ENCODE measurements at places on chromosomes 4 and X. TPM values are rescaled to one million over a fixed set of nuclear protein-coding genes. Genes with fewer than 3 reads are reported as not detected.

PSAPL1 gene
- total RNA-seq: not detected

FREM3 gene
- total RNA-seq: 0.36 TPM

TCEAL2 gene
- 20.5 TPM for total RNA-seq

DNA sequence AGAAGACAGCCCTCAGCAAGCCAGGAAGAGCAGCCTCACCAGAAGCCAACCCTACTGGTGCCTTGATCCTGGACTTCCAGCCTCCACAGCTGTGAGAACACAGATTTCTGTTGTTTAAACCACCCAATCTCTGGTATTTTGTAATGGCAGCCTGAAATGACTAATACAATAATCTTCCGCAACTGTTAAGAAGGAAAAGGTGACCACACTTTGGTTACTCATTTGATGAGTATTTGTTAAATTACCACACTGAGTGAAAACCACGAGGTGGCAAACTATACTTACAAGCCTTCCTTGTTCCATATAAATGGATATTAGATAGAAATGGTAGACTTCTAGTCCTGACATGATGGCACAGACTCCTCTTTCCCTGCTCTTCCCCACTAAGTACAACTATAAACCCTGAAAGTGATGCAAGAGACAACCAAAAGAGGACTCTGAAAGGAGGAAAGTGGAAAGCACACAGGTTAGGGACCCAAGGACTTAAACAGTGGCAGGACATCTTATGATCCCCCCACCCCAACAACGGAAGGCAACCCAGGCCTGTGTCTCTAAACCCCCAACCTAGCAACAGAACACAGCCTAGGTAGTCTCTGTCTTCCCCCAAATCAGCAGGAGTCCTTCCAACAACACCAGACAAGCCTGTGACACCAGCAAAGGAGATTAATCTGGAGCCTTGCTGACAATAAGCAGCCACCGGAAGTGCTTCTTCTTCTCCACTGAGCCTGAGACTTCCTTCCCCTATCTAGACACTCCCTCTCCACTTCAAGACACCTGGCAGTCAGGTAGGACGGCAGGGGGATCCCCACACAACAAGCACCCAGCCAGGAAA is 12.3 kb downstream of the ZNF182 start:
- H3K27ac ChIP-seq: no peak overlapping the region
- H3K4me1 ChIP-seq: no peaks in the 10 kb centered on the region
- no peak overlapping the region for H3K4me3 ChIP-seq

- no peak overlapping the region for H3K4me3 ChIP-seq
- H3K27me3 ChIP-seq: no peaks in the 10 kb centered on the region
- no peak overlapping the region for H3K27ac ChIP-seq
- DNase-seq: no peak
- no peaks in the 10 kb centered on the region for H3K4me1 ChIP-seq
Observed at GRCh38 chr4:127788517-127788916, 6.4 kb downstream of the HSPA4L start.

- H3K4me3 ChIP-seq: no peak overlapping the region
- no peak overlapping the region for H3K27ac ChIP-seq
- H3K27me3 ChIP-seq: no peaks in the 10 kb centered on the region
- no peaks in the 10 kb centered on the region for H3K36me3 ChIP-seq
- no peaks in the 10 kb centered on the region for H3K4me1 ChIP-seq
- DNase-seq: peak; percentile 80
Observed at GRCh38 chr4:791898-792625, 33.9 kb downstream of the CPLX1 start.

GRCh38 chr4:89928838-89929237 is 34.2 kb downstream of the MMRN1 start:
- H3K27ac ChIP-seq: no peak overlapping the region
- H3K36me3 ChIP-seq: no peaks in the 10 kb centered on the region
- H3K4me1 ChIP-seq: no peaks in the 10 kb centered on the region
- no peaks in the 10 kb centered on the region for H3K27me3 ChIP-seq
- no peak overlapping the region for H3K4me3 ChIP-seq

DNA sequence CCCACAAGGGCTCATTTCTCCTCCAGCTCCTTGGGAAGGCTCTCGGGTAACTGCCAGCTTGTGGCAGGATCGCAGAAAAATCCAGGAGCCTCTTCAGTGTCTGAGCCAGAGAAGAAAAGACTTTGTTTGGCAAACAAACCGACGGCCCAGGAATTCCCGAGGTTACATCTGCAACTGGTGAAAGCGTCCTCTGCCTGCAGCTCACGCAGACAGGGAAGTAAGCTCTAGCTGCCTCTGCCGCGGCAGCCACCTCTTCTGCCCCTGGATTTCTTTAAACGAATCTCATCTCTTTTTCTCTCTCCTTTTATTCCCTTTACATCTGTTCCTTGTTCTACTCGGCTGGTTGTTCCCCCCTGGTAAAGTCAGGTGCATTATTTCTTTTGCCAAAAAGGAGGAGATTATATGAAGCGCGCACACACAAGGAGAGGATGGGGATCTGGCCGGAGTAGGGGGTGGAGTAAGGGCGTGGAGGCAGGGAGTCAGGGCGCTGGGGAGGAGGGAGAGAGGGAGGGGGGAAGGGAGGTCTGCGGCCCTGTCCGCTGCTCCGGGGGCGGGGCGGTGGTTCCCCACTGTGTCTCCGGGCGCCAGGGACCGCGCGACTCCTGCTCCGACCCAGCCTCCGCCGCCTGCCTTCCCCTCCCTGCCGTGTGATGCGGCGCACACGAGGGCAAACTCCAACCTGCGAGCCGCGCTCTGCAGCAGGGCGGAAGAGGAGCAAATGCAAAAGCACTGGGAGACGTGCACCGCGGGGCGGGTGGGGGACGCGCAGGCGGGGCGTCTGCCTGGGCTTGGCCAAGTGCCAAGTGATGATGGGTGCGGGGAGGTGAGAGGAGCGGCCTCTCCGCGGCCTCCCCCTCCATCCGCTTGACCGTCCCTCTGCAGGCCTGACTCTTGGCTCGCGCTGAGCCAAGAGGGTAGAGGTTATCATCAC is at the start of gene DCHS2:
Gene DCHS2, minus strand, starts transcription at position 459 of the 931 bp plus-strand sequence. Its CDS starts 444 bp downstream, at position 15.
- H3K27ac ChIP-seq: no peak within 1 kb of the TSS
- peak within 1 kb of the TSS; percentile 41 for H3K4me3 ChIP-seq
- peak; percentile 46 for DNase-seq
- H3K36me3 ChIP-seq: no peaks in the 10 kb centered on the region
- H3K4me1 ChIP-seq: no peaks in the 10 kb centered on the region

DNA sequence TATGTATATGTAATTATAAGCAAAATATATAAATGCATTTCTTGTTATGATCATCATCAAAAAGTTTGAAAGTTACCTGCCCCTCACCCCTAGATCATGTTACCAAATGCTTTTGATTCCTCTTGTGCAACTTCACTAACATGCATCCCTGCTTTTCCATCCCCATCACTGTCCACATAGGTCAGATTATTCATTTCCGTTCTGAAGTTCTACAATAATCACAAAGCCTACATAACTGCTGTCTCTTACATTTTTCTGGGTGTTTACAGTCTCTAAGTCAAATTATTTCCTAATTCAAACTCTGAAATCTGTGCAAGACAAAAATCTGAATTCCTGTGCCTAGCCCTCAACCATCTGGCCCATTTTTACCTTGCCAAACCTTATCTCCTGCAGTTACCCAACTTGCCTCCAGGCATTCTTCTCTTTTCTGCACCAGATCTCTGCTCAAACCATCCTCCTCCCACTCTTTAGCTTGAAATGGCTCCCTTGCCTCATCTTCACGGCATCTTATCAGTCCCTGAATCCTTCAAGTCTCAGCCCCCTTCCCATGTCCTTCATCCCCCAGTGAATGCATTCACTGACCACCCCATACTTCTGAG is 42.4 kb upstream of the SLC39A8 start:
- no peaks in the 10 kb centered on the region for H3K27me3 ChIP-seq
- DNase-seq: no peak
- H3K27ac ChIP-seq: no peak overlapping the region
- H3K4me1 ChIP-seq: no peaks in the 10 kb centered on the region
- no peaks in the 10 kb centered on the region for H3K36me3 ChIP-seq

GRCh38 chrX:19272452-19272851 is 71.3 kb upstream of the PDHA1 start:
- no peak for DNase-seq
- H3K4me1 ChIP-seq: no peaks in the 10 kb centered on the region
- H3K4me3 ChIP-seq: no peak overlapping the region
- H3K27ac ChIP-seq: no peak overlapping the region

- no peak for DNase-seq
- H3K27me3 ChIP-seq: no peaks in the 10 kb centered on the region
- H3K27ac ChIP-seq: no peak overlapping the region
Observed at GRCh38 chrX:15834827-15835595, 19.6 kb downstream of the AP1S2 start.

- DNase-seq: no peak
- no peaks in the 10 kb centered on the region for H3K27me3 ChIP-seq
- H3K4me1 ChIP-seq: no peaks in the 10 kb centered on the region
- no peak overlapping the region for H3K27ac ChIP-seq
Observed at GRCh38 chr4:105666693-105667092, 41.8 kb downstream of the INTS12 start.

DNA sequence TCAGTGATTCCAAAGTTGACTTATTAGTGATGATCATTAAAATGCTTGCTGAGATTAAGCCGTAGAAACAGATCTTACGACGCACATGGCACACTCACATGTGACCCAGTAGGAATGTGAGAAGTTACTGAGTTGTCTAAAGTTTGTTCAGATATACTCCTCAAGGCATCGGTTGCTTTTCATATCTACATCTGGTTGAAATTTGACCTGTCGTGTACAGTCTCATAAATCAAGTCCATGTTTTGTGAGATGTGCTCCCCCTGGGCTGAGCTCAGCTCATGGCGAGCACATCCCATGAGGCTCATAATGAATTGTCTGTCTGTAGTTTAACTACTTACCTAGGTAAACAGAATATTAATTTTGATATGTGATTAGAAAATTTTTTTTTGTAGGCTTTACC is 67.0 kb downstream of the TNIP2 start:
- no peaks in the 10 kb centered on the region for H3K36me3 ChIP-seq
- DNase-seq: no peak
- no peak overlapping the region for H3K27ac ChIP-seq
- no peak overlapping the region for H3K4me3 ChIP-seq

DNA sequence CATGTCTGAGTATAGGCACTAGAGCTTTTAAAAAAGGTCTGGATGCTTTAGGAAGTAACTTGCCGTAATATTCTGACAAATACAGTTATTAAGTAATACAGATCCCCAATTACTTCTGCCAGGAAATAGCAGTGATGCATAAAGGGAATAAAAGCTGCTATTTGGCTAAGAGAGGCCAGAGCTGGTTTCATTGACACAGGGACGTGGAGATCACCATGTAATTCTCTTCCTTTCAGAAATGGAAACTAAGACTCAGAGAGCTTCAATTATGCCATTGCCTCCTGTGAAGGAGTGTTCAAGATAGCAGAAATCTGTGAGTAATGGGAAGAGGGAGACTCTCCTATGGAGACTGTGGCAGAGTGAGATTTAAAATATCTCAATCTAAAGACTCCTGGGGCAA is 238.1 kb downstream of the SLITRK2 start:
- no peaks in the 10 kb centered on the region for H3K36me3 ChIP-seq
- no peaks in the 10 kb centered on the region for H3K4me1 ChIP-seq
- H3K27ac ChIP-seq: no peak overlapping the region
- DNase-seq: no peak
- H3K4me3 ChIP-seq: no peak overlapping the region

DNA sequence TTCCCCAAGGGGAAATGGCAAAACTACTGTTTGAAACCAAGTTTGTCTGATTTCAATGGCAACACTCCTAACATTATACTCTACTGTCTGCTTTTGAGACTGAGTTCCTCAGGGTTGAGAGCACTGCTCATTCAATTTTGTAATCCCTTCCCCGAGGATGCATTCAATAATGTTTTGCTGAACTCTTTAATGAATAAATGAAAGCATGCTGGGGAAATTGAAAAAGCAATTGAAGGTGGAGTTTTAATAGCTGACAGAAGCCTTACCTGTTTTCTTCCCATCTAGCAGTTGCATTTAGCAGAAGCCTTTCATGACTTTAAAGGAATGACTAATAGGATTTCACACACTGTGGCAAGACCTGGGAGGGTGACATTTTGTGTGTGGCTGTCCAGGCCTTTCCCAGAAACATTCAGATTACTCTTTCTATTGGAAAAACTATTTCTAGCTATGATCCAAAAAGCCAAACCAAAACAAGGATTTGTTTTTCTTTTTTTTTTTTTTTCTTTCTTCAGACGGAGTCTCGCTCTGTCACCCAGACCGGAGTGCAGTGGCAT is 45.1 kb downstream of the DTHD1 start:
- no peaks in the 10 kb centered on the region for H3K36me3 ChIP-seq
- H3K4me3 ChIP-seq: no peak overlapping the region
- H3K4me1 ChIP-seq: no peaks in the 10 kb centered on the region

DNA sequence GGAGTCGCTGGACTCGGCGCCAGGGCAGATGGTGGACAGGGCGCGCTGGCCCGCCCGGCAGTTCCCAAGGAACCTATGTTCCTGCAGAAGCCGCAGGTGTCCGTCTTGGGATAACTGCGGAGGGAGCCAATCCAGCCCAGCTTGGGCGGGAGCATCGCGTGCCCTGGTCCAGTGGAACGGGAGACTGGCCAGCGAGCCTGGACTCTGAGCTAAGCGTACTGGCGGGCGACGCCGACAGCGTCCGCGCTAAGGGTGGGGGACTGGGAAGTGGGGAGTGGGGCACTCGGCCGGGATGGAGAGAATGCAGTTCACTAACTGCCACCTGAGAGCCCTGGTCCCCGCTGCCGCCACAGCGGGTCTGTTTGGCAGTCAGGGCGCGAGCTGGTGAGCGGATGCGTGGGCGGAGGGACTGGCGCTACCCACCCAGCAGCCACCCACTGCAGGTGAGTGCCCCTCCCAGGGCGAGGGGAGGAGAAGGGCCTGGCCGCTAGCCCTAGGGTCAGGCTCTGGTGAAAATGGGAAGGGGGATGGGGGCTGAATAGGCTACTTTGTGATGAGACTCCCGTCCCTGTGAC is 1.3 kb upstream of the MAMLD1 start:
- no peak overlapping the region for H3K27ac ChIP-seq
- peak; percentile 55 for DNase-seq
- no peak overlapping the region for H3K4me3 ChIP-seq
- no peaks in the 10 kb centered on the region for H3K36me3 ChIP-seq
- no peaks in the 10 kb centered on the region for H3K27me3 ChIP-seq

- no peaks in the 10 kb centered on the region for H3K36me3 ChIP-seq
- no peaks in the 10 kb centered on the region for H3K4me1 ChIP-seq
- H3K4me3 ChIP-seq: no peak overlapping the region
- DNase-seq: no peak
- H3K27ac ChIP-seq: no peak overlapping the region
- no peaks in the 10 kb centered on the region for H3K27me3 ChIP-seq
Observed at GRCh38 chr4:146978641-146979040, 33.0 kb upstream of the TTC29 start.

Data from aorta (tissue), 5 donors.